ENCODE measurements at places on chromosomes 12 and 14.
A peak's percentile ranks its signal among the peaks of the same experiment; 100 is the strongest.

GRCh38 chr12:9883175-9883574 lies 1.9 kb downstream of the KLRF2 start:
- no peak for DNase-seq

DNA sequence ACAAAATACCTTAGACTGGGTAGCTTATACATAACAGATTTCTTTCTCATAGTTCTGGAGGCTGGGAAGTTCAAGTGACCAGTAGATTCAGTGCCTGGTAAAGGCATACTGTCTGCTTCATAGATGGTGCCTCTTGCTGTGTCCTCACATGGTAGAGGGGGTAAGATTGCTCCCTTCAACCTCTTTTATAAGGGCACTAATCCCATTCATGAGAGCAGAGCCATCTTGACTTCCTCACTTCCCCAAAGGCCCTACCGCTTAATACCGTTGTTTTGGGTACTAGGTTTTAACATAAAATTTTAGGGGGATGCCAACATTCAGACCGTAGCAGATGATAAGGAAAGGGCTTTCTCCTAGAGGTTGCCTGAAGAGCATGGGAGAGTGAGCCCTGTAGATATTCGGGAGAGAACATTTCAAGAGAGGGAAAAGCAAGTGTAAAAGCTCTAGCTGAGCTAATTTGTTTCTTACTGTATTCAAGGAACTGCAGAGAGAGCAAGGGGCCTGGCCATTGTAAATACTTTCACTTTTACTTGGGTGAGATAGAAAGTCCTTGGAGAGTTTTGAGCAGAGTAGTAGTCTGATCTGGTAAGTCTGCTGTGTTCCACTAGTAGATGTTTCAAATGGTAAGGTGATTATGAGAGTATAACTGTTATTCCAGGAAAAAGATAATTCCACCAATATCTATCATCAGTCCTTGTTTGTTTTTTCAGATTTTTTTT lies 27.3 kb downstream of the FRS2 start:
- DNase-seq, result no peak

DNA sequence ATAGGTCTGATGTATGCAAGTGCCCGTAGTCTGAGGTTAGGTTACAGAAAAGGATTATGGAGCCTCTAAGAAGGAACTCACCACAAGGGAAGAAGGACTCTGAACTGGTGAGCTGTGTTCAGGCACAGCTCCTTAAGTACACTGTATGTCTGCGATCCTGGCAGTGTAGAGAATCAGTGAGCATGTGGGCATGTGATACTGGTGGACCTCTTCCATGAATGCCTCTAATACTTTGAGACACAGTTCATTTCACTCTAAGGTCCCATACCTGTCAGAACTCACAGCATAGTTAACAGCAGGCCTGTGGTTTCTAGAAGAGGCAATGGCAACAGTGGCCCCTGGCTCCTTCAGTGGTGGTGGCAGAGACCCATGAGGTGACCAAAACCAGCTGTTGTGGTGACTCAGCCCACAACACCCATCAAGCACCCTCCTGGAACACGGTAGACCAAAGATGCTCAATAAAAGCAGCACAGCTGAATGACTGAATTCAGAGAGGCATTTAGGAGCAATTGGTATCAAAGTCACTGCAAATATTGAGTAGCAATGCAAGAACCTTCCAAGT lies 6.9 kb upstream of the OR6J1 start:
- DNase-seq, result no peak

DNA sequence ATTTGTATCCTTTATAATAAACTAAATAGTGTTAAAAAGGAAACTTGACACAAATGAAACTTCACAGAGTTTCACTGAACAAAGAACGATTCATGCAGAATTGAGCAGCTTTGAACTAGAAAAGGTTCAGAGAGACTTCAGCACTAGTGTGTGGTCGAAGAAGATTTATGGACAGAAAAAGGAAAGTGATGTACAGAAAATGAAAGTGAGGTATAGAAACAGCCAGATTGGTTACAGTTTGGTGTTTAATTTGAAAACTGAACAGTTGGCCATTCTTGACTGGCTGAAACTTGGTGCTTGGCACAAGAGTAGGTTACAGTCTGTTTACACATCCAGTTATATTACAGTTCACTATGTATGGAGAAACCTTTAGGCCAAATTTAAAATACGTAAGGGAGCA lies 207.1 kb downstream of the GALC start:
- no peak for DNase-seq

- no peak for DNase-seq
These were observed 10.5 kb downstream of the HOMEZ start for GRCh38 chr14:23275412-23275811.

- peak; percentile 91 for DNase-seq
These were observed 427.2 kb downstream of the TMTC2 start for GRCh38 chr12:83113945-83114344.

DNA sequence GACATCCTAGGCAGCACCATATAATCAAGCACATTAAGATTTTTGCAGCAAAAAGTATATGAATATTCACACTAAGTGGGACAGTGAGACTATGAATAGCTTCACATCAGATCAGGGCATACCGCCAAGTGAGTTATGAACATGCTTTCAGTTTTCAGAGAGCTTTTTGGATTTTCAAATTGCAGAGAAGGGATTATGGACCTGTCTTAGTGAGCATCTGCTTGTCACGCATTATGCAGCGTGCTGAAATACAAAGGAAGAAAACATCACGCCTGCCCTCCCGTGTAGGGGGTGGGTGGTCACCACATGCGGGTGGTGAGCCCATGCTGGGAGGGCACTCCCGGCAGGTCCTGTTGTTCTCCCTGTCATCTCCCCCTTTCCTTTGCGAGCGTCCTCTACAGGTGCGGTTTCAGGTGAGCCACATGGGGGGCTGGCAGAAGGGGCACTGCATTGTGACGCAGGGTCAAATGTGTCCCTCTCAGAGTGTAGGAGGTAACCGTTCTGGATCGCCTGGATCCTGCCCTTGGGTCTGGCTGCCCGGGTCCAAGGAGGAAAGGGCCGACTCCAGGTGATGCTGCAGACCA lies 42.6 kb downstream of the TRAF3 start:
- DNase-seq, result no peak

DNA sequence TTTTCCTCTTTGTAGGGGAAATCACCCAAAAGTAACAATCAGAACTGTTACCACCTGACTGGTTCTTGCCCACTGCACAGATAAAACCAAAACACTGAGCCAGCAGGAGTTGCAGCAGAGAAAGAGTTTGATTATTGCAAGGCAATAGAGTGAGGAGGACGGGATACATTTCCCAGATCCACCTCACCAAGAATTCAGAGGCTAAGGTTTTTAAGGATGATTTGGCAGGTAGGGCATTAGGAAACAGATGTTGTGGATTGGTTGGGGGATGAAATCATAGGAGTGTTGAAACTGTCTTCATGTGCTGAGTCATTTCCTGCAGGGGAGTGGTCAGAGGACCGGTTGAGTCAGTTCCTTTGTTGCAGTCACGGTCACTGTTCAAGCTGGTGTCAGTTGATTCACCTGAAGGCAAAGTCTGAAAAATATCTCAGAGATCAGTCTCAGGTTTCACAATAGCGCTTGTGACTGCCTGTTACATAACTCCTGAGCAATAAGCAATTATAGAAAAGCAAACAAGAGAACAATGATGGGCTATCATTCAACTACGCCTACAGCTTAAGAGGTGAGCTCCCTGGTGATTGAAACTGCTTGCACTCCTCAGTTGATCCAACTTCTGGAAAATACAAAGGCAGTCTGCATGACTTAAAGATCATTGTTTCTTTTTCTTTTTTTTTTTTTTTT lies 20.3 kb upstream of the AMN1 start:
- no peak for DNase-seq

- DNase-seq, result no peak
These were observed 1198.3 kb downstream of the VRK1 start for GRCh38 chr14:97995531-97995930.

DNA sequence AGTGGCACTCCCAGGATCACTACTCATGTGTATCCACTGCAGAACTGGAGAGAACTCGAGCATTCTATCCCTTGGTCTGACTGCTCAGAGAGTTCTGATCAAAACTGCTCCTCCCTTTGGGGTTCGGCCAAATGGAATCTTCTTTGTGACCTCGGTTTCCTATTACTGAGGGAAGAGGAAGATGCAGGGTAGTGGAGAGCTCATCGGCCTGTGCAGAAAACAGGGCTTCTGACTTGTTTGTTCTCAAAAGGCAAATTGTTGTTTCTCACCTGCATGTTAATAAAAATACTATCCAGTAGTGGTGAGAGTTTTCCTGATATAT lies 17.1 kb upstream of the AKAP6 start:
- DNase-seq, result no peak

- DNase-seq, result no peak
These were observed 2.0 kb upstream of the GALC start for GRCh38 chr14:87994974-87995373.

- no peak for DNase-seq
These were observed 78.7 kb upstream of the PSMC1 start for GRCh38 chr14:90177539-90178189.

DNA sequence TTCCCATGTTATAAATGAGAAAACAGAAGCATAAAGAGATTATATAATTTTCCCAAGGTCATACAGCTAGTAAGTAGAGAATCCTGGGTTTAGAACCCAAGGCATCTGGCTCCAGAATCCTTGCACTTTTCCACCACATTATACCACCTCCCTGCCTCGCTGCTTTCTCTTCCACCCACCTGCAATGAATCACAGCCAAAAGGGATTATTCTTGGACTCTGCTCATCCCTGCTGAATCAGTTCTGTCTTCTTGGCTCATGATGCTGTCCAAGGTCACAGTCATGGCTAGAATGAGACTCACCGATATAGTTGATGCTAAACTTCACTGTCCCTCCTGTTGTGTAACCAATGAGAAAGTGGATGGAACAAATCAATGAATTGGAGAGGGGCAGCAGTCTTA lies 356.6 kb downstream of the FUT8 start:
- no peak for DNase-seq

All from NCI-H524 (cell line).